ENCODE measurements at places on chromosomes 1 and 21.

- H3K36me3 ChIP-seq: peaks cover 12% of the 10 kb centered on the region
- peaks cover 76% of the 10 kb centered on the region for H3K4me1 ChIP-seq
- H3K27me3 ChIP-seq: no peaks in the 10 kb centered on the region
- peak overlapping the region; percentile 92 for H3K27ac ChIP-seq
Measured at GRCh38 chr1:155976062-155976912, 2.1 kb downstream of the ARHGEF2 start.

- peaks cover 13% of the 10 kb centered on the region for H3K27me3 ChIP-seq
- peaks cover 14% of the 10 kb centered on the region for H3K4me1 ChIP-seq
- DNase-seq: no peak
Measured at GRCh38 chr1:40592107-40592803, 60.8 kb downstream of the ZNF684 start.

- H3K36me3 ChIP-seq: no peaks in the 10 kb centered on the region
- no peak overlapping the region for H3K4me3 ChIP-seq
- peaks cover 2% of the 10 kb centered on the region for H3K4me1 ChIP-seq
- peaks cover 21% of the 10 kb centered on the region for H3K27me3 ChIP-seq
- DNase-seq: no peak
Measured at GRCh38 chr1:220730486-220730885, 17.6 kb upstream of the MTARC2 start.

DNA sequence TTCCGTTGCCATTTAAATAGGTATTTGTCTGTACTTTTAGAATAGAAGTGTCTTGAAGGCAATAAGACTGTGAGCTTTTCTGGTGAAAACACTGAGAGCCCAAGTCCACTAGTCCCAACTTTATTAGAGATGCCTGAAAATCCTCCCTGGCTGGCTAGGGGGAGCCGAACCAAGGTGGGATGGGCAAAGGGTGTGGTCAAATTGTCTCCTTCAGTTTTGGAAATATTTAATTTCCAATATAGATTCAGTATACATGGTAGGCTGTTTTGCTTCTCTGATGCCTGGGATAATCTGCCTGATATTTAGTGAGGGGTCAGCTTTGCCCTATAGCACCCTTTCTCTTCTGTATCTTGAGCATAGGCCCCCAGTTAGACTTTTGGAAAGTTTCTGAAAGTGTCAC, 3.5 kb downstream of the ROR1 start:
- H3K27ac ChIP-seq: no peak overlapping the region
- H3K27me3 ChIP-seq: peaks cover 67% of the 10 kb centered on the region
- H3K36me3 ChIP-seq: peaks cover 7% of the 10 kb centered on the region
- no peak for DNase-seq
- peaks cover 6% of the 10 kb centered on the region for H3K4me1 ChIP-seq
- H3K4me3 ChIP-seq: no peak overlapping the region

DNA sequence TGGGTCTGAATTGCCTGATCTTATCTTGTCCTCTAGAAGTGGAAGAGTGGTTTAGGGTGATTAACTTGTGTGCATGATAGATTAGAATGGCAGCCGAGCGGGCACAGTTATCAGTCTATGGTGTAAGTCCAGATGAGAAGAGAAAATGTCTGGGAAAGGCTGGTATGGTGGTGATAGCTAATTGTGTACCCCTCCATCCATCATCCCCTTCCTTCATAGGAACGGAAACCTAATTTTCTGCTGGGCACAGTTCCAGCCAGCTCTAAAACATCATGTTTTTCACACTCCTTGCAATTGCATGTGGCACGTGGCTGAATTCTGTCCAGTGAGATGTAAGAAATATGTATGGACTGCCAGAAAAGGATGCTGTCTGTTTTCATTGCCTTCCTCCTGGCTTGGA, 40.9 kb upstream of the ZP4 start:
- H3K27me3 ChIP-seq: peaks cover 7% of the 10 kb centered on the region
- no peaks in the 10 kb centered on the region for H3K4me1 ChIP-seq
- no peaks in the 10 kb centered on the region for H3K36me3 ChIP-seq
- no peak for DNase-seq
- no peak overlapping the region for H3K27ac ChIP-seq

DNA sequence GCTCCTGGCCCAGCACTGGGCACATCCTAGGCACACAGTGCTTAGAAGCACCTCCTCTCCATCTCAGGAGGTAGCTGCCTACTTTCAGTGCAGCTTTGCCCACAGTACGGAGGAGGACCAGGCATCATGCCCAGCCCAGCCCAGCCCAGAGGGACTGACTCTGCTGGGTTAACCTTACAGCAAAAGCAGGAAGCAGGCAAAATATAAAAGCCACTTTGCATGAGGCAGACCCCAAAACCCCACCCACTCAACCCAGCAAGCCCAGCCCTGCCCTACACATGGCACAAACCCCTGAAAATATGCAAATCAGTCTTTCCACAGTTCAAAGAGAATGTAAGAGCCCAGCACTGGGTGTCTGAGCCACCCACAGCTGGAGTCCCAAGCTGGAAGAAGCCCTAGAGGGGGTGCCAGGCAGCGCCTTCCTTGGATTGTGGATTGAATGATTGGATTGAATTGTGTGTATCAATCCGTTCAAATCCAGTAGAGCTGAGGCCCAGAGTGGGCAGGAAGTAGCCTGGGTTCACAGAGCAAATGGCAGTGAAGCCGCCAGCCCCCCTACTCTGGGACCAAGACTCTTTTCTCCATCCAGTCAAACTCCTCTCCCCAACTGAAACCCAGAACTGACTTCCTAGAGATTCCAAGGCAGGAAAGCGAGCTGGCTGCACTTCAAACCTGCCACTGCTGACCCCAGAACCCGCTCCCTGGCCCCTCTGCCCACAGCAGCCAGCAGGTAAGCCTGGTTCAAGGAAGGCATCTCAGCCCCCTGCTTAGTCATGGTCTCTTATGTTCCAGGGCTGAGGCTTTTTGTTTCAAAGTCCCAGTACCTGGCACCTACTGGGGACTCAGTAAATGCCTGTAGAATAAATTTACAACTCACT, 117.7 kb downstream of the LACTBL1 start:
- H3K27ac ChIP-seq: no peak overlapping the region
- H3K4me3 ChIP-seq: no peak overlapping the region
- H3K27me3 ChIP-seq: peaks cover 7% of the 10 kb centered on the region

- H3K4me1 ChIP-seq: peaks cover 6% of the 10 kb centered on the region
- H3K27ac ChIP-seq: no peak overlapping the region
Measured at GRCh38 chr1:109864930-109865612, 45.6 kb upstream of the CSF1 start.

DNA sequence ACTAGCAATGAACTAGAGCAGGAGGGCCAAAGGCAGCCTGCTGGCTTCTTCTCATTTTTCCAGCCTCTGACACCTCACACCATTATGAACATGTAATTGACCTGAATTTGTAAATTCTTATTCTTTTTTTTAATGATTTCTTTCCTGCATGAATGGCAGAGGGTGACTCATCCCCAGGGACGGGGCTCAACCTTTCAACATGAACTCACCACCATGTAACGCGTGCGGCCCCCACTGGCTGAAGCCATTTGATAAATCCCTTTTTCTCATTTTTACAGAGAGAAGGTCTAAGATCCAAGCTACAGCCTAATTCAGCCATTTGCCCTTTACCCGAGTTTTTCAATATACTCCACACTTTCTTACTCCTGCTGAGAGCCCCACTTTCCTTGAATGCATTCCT, 9.3 kb upstream of the ETS2 start:
- no peak overlapping the region for H3K27ac ChIP-seq
- DNase-seq: no peak
- peaks cover 6% of the 10 kb centered on the region for H3K27me3 ChIP-seq

All from natural killer cell treated with Interleukin-12 subunit alpha and Interleukin-12 subunit beta and Interleukin-15 and Interleukin-18, amount 100 ng/mL, for 72 hours (primary cell).